Cardiac atrium fibroblast (primary cell): ENCODE measurements at places on chromosomes 5 and 9. TPM values are rescaled to one million over a fixed set of nuclear protein-coding genes. Genes with fewer than 3 reads are reported as not detected.

PCDHB12 gene
- total RNA-seq = 0.16 and 0.72 TPM in 2 replicates

ABO gene
- not detected in 2 replicates for total RNA-seq

SHISAL2B gene
- total RNA-seq = not detected in 2 replicates

TEX48 gene
- not detected in 2 replicates for total RNA-seq

SEMA5A gene
- total RNA-seq = 64.3 and 95.6 TPM in 2 replicates

TSSK1B gene
- 0.97 TPM in 1 of 2 replicates, not detected in the other for total RNA-seq

SEMA6A gene
- total RNA-seq = 2.0 and 8.9 TPM in 2 replicates

FOXD1 gene
- 2.1 and 4.3 TPM in 2 replicates for total RNA-seq

C8G gene
- total RNA-seq = not detected in 2 replicates

PCDHB7 gene
- total RNA-seq = 0.16 and 1.1 TPM in 2 replicates

GABRA6 gene
- total RNA-seq = not detected in 2 replicates

CARTPT gene
- total RNA-seq = not detected in 2 replicates

CREB3 gene
- 60.5 and 72.6 TPM in 2 replicates for total RNA-seq

C9orf50 gene
- not detected in 2 replicates for total RNA-seq

SUSD3 gene
- 1.1 and 2.0 TPM in 2 replicates for total RNA-seq

ZFP2 gene
- under 0.01 and 0.18 TPM in 2 replicates for total RNA-seq

LCN10 gene
- total RNA-seq = not detected in 2 replicates
